ENCODE measurements at places on chromosomes 12 and 14.
A peak's percentile ranks its signal among the peaks of the same experiment; 100 is the strongest.

GRCh38 chr12:8829125-8829518 lies 6.7 kb downstream of the A2ML1 start:
- no peak for DNase-seq

GRCh38 chr12:45494279-45494678 lies 235.2 kb upstream of the ARID2 start:
- no peak for DNase-seq

- no peak for DNase-seq
Measured at GRCh38 chr12:46701356-46701755, 124.4 kb downstream of the SLC38A4 start.

- no peak for DNase-seq
Measured at GRCh38 chr14:40656311-40656710, 950.4 kb upstream of the LRFN5 start.

DNA sequence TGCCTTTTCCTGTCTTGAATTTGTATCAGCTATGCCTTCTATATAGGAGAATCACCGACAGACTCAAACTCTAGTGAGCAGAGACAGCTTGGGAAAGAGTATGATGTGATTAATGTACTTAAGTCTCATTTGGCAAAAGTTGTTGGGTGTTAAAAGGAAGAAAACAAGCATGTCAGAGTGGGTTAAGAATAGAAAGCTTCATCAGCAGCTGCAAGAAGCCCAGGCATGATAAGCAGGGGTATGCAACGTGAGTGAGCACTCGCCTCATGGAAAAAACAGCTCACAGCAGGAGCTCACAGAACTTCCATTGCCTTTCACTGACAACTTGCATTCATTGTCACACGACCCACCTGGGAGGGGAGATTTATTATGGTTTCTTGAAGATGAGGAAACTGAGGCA lies 35.9 kb upstream of the WNK1 start:
- DNase-seq, result no peak

- DNase-seq, result no peak
Measured at GRCh38 chr12:77772676-77773298, 57.9 kb upstream of the NAV3 start.

GRCh38 chr14:96056509-96057422 lies 17.6 kb downstream of the C14orf132 start:
- DNase-seq, result no peak

- DNase-seq, result no peak
Measured at GRCh38 chr14:104313674-104314073, 175.3 kb downstream of the KIF26A start.

DNA sequence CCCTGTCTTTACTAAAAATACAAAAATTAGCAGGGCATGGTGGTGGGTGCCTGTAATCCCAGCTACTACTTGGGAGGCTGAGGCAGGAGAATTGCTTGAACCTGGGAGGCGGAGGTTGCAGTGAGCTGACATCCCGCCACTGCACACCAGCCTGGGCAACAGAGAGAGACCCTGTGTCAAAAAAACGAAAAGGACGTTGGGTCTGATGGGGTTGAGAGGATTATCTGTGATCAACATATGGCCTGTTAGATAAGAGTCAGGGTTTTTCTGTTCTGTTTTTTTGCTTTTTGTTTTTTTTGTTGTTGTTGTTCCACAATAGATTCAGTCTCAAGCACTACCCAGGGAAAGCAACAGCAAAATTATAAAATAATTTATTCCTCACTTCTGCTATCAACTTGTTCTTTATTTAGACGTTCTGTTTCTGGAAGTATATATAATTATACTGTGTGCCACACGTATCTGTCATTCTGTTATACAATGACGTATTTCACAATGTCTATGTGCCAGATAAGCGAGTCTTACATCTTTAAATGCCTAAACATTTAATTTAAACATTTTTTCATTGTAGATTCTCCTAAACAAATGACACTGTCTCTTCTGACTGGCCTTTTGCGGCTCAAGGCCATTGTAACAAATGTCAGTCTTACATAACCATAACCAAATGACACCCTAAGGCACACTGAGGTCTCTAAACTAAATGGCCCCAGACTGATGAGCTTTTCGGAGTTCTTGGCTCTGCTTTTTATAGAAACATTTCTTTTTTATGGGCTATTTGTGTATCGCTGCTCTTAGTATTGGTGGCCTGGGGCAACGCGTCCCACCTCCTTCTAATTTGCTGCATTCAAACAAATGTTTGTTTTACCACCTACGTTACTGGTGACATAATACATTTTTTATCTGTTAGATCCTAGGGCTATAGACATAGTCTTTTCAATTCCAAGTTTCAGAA lies 7.2 kb upstream of the P2RX4 start:
- no peak for DNase-seq

- peak; percentile 22 for DNase-seq
Measured at GRCh38 chr14:54219261-54220070, 177.3 kb upstream of the CDKN3 start.

- no peak for DNase-seq
Measured at GRCh38 chr14:56885825-56886224, 75.5 kb upstream of the OTX2 start.

DNA sequence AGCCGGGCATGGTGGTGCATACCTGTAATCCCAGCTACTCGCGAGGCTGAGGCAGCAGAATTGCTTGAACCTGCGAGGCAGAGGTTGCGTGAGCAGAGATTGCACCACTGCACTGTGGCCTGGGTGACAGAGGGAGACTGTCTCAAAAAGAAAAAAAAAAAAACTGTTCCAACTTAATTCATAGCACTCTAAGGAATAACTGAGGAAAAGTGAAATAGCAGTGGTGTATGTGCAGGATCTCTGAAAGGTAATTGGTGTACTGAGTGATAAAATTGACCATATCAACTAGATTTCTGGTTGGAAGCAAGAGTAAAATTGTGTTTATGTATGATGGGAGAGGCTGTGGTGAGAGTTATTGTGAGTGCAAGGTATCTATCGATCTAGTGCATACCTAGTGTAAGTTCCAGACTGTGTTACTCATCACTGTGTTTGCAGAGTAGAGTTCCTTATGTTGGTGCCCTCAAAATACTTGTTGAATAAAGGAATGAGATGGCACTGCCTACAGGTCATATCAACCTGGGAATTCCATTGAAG lies 6.3 kb downstream of the CAND1 start:
- peak; percentile 16 for DNase-seq

GRCh38 chr12:11798006-11798708 lies 148.7 kb downstream of the ETV6 start:
- DNase-seq, result no peak

GRCh38 chr14:91934554-91935285 lies 12.8 kb downstream of the FBLN5 start:
- DNase-seq, result no peak

DNA sequence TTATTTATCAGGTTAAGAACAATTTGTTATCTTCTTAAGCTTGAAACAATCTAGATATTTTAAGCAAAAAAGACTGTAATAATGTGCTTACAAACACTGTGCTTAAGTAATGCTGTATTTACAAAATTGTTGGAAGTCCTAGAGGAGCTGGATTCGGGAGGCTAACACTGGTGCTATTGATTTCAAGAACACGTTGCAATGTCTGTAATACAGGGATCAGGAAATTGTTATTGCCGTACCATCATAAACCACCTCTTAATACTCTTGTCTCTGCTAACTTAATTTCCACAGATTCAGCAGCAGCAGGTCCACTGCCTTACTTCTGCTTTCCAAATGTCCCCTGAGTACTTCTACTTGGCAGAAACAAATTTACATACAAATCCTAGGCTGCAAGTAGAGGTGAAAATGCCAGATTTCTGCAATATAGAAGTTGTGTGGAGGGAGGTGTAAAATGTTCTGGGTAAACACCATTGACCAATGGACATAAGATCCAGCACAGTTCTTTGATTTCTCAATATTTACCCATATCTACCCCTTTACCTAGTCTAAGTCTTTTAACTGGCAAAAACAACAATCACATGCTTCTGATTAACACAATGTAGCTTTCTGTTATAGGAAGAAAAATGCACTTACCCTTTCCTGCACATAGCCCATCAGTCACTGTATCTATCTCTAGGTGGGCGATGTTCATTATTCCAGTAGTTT lies 663.4 kb downstream of the TMTC2 start:
- no peak for DNase-seq

DNA sequence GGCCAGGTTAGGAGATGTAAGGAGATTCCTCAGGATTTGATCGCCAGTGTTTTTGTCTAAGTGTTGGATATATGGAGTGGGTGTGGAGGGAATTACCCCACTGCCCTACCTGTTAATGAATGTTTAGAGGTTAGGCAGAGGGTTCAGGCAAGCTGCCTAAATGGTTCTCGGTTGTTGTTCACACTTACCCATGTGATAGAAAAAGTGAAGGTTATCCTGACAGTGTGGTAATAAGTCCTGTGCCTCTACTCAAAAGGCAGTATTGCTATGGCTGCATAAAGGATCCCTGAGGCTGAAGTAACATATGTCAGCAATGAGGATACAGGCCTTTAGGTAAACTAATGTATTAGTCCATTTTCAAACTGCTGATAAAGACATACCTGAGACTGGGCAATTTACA lies 112.0 kb downstream of the GPHN start:
- no peak for DNase-seq

DNA sequence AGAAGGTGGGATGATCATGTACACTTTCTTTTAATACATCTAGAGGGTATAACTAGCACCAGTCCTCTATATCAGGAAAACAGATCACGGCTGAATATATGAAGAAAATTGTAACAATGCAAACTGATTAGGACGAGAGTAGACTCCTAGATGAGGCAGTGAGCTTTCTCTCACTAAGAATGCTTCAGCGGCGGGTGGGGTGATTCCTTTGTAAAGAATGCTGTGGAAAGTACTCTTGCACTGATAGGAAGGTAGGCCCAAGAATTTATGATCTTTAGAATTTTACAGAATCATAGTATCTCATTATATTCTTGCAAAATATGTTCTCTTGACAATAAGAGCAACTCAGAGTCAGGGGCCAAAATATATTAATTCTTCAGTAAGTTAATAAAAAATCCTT lies 133.0 kb downstream of the LMNTD1 start:
- no peak for DNase-seq

GRCh38 chr12:116954710-116955381 lies 44.1 kb downstream of the FBXW8 start:
- no peak for DNase-seq

- no peak for DNase-seq
Measured at GRCh38 chr12:41142376-41142775, 45.7 kb upstream of the PDZRN4 start.

- DNase-seq, result no peak
Measured at GRCh38 chr12:109289551-109289950, 19.5 kb downstream of the FOXN4 start.

GRCh38 chr12:109624467-109624866 lies 50.9 kb downstream of the MVK start:
- DNase-seq, result no peak

DNA sequence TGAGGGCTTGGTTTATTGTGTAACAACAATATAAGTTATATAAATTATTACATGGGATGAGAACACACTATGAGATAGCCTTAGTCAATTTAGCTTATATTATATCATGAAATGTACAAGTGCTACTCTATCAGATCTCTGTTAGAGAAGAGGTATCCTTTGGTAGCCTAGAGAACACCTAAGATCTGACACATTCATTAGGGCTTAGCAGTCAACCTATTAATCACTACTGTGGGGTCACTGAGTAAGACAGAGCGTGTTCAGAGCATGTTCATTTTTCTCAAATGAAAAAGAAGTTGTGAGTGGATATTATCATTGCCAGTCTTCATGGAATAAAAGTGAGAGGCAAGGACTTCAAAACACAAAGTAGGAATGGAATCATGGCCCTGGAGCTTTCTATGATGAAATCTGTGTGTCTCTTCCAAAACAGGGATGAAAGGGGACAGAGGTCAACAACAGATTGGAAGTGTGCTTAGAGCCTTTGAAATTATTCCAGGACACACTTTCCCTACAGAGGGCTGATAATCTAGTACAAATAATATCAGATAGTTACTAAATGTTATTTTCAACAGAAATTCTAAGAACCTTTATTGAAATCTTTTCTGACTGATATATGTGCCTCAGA lies 114.3 kb downstream of the SLC16A7 start:
- DNase-seq, result no peak

GRCh38 chr14:69355607-69356281 lies 42.4 kb downstream of the ERH start:
- peak; percentile 71 for DNase-seq

DNA sequence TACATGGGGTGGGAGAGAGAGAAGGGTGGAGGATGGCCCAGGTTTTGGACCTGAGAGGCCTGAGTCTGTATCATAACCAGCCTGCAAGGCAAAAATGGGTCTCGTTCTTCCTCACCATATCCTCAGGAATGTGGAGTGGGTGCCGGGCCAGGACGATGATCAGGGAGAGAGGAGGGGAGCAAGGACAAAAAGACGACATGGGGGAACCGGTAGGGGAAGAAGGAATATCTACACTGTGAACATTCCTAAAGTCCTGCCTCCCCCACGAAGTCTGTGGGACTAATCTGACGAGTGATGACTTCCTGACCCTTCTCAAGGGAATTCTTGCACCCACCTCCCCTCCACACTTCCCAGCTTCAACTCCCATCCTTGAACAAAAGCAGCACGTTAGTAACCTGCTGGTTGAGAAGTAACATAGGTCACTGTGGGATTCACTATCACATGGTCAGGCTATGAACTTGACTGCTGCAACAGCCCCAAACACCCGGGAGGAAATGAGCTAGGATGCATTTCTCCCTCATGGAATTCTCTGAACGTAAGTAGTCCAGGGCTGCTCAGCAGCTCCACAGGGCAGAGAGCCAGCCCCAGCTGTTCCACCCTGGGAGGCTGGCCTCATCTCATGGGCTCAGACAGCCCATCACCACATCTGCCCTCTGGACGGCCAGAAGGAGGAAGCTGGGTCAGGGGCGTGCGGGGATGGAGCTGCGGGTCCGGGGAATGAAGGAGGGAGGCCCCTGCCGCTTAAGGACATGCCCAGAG lies 36.8 kb upstream of the VWF start:
- no peak for DNase-seq

DNA sequence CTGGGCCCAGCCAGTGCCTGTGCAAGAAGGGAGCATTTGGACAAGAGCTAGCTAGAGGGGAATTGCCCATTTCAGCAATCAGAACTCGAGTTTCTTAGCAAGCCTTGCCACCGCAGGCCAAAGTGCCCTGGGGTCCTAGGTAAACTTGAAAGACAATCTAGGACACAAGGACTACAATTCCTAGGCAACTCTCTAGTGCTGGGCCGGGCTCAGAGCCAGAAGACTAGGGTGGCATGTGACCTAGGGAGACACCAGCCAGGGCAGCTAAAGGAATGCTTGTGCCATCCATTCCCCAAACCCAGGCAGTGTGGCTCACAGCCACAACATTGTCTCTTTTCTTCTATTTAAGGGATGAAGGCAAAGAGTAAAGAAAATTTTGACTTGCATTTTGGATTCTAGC lies 205.0 kb downstream of the BMP4 start:
- no peak for DNase-seq

DNA sequence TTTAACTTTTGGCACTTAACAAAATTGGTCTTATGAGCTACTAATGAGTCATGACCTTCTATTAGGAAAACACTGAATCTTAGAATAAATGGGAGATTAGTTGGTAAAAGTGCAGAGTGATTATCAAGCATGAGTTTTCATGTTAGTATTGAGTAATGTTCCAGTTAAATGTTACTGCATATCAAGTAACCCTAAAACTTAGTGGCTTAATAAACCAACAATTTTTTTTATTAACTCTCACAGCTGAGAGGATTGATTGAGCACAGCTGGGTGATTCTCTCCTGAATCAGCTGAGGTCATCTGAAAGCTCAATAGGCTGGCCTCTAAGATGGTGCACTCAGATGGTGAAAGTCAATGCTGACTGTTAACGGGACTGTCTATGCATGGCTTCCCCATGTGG lies 248.6 kb downstream of the BCL11B start:
- no peak for DNase-seq

GRCh38 chr12:48717252-48717695 lies 767 bp upstream of the CCNT1 start:
- peak; percentile 23 for DNase-seq

GRCh38 chr14:104341532-104342434 lies 203.4 kb downstream of the KIF26A start:
- DNase-seq, result no peak

Data from adipocyte (in vitro differentiated cells).